ENCODE measurements at places on chromosomes 16 and 17.

DNA sequence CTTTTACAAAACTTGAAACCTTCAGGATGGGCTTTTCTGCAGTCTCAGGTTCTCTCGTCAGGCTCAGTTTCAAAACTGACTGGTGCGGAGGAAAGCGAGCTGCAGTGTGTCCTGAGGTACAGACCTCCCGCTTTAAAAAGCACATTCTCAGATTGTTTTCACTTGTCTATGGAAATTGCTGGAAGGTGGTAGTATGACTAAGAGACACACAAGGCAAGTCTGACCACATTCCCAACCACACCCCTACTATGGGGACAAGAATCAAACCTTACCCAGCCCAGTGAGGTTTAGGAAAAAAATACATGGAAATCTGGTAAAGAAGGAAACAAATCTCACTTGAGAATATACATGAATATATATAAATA lies 18.2 kb downstream of the SRP68 start:
- no peak for DNase-seq

DNA sequence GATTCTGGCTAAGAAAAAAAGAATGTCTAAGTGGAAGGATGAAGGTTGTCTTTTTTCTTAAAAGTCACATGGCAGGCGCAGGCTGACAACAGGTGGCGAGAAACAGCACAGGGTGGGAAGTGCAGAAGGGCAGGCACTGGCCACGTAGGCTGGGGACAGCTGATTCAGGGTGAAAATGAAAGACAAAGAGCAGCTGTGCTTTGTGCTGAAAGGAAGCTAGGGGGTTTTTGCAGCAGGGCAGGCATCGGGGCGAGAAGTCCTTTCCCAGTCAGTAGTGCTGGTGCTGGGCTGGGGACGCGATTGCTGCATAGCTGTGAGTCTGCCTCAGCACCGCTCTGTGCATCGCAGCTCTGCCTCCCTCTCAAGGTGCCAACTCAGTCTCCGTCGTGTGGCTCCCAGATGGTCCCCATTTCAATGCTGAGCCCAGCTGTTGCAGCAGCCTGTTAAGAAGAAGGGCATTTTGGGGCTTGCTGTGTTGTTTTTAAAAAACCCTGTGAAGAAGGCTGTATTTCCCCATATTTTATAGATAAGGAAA lies 183.1 kb upstream of the CCL2 start:
- DNase-seq = no peak

GRCh38 chr17:50426814-50427787 lies 1.1 kb downstream of the ACSF2 start:
- DNase-seq = no peak

DNA sequence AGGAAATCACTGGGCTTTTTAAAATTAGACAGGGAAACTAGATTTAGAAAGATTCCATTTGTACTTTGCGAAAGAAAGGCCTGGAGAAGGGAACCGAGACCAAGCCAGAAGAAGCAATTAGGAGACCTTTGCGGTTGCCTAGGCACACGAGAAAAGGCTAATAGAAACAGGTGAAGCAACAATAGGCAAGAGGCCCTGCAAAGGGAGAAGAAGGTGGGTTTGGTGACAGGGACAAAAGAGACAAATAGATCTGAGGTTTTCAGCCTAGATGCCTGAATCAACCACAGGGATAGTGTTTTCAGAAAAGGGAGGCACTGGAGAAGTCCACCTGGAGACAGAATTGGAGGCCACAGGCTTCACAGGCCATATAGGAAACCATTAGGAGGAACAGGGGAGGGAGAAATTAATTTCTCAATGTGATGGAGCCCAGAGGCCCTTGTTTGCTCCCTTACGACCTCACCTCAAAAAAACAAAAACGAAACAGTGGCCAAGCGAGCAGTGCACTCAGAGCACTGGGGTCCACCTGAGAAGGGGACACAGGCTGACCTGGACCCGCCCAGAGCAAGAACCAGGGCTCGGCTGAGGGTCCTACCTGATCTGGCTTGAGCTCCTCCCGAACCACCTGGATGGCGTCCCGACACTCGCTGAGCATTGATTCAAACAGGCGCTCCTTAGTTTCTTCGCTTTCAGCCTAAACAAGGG lies 22.3 kb downstream of the SRP68 start:
- DNase-seq = no peak

- DNase-seq = no peak
Measured at GRCh38 chr17:28407130-28407973, 1.3 kb upstream of the SLC46A1 start.

DNA sequence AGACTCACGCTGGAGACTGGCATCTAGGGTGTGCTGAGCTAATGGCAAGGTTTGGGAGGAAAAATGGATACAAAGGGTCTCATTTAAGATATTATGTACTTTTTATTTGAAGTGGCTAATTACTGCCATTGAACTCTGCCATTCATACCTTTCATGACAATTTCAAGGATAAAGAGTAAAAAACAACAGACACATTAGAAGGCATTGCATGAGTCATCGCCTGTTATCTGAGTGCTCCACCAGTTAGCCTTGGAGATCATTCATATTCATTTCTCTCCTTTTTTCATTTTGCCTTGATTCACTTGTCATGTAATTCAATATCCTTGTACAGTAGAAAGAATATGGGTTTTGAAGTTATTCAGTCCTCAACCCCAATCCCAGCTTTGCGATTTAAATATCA lies 109.5 kb downstream of the CDH8 start:
- peak; percentile 95 for DNase-seq
